Stimulated activated CD8-positive, alpha-beta memory T cell treated with anti-CD3 and anti-CD28 coated beads, Interleukin-4, amount 100 ng/mL, for 4 hours (primary cell): ENCODE measurements at places on chromosomes 16 and 17.

DNA sequence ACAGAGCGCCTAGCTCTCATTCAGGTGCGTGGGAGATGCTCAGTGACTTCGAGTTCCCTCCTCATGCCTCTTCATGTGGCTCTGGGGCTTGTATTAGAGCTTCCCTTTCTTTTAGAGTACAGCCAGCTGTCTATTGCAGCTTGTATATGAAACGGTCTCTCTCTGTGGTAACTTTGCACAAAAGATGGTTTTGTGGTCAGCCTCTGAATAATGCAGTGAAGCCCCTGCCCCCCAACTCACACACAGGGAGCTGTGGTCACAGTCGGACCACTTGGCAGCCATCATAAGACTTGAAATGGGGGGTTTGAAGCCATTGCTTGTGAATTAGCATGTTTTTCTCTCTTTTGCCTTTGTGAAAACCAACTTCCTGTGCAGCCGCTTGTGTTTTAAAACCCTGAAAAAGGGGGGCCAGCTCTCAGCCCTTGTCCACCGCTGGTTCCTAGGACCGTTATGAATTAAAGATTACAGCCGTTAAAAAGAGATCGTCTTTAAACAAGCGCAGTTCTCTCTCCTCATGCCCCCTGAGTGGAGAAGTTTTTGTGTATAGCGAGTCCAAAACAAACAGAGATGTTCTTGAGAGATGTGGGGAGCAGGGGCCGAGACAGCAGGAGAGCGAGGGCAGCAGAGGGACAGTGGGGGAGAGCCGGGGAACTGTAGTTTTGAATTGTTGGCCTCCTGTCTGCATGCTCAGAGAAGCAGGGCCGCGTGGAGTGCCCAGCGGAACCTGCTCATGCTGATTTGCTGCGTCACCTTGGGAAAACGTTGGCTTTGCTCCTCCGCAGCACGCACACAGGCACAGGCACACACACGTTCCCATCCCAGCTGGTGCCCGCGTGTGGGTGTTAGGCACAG lies 199.0 kb downstream of the MSI2 start:
- no peak for DNase-seq

DNA sequence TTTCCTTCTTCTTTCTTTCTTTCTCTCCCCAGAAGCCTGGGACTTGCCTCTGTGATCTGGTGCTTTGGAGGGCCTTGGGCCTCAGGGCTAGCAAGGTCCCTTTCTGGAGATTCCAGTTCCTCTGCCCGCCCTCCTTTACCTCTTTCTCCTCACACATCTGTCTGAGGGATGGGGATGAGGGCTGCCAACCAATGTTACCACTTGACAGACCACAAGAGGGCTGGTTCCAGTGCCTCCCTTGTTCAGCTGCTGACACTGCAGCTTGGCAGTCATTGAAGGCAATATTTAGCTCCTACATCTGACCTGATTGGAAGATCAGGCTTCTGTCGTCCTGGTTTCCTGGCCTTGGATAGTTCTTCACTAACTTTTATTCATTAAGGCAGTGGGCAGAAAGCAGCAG lies 3.6 kb upstream of the ZNF652 start:
- DNase-seq = no peak

DNA sequence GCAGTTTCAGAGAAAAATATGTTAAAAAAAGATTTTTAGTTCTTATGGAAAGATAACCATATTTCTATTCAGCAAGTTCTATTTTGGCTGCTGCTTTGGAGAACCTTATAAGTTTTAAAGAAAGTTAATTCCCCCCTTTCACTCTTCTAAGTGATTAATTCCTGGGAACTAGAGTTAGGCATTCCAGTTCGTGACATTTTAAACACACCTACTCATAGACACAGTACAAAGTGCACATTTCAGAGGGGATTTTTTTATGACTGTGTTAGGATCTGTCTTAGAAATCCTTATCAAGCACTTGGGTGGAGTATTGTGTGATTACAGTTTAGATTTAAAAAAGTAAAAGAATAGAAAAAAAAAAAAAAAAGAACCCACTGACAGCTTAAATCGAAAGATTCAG lies 3.5 kb upstream of the CDH11 start:
- no peak for DNase-seq

GRCh38 chr17:79811868-79812352 lies 15.0 kb upstream of the CBX8 start:
- DNase-seq = no peak

DNA sequence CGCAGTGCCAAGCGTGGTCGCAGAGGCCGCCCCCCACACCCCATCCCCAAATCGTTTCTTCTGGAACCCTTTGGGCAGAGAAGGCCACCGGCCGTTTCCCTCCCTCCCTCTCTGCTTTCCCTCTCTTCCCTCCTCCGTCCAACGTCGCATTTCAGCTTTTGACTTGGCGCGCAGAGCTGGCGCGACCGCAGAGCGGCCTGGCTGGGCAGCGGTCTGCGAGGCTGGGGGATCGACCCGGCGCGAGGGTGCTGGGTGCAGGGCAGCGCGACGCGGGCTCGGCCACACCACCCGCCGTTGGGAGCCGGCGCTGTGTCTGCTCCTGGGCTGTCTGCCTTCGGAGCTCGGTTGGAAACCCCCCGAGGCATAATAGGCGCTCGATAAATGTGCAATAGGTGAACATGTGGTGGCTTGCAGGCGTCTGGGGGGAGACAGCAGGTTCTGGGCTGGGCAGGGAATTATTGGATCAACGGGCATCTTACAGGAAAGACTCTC lies 2.8 kb upstream of the NTN3 start:
- DNase-seq = no peak

GRCh38 chr17:46205975-46206374 lies 12.7 kb upstream of the KANSL1 start:
- no peak for DNase-seq

- DNase-seq = no peak
These were observed 6.3 kb downstream of the ESRP2 start for GRCh38 chr16:68229431-68230175.

- DNase-seq = no peak
These were observed 120.3 kb downstream of the KATNIP start for GRCh38 chr16:27670071-27670810.

GRCh38 chr16:85724126-85724879 lies 26.6 kb downstream of the C16orf74 start:
- DNase-seq = no peak

DNA sequence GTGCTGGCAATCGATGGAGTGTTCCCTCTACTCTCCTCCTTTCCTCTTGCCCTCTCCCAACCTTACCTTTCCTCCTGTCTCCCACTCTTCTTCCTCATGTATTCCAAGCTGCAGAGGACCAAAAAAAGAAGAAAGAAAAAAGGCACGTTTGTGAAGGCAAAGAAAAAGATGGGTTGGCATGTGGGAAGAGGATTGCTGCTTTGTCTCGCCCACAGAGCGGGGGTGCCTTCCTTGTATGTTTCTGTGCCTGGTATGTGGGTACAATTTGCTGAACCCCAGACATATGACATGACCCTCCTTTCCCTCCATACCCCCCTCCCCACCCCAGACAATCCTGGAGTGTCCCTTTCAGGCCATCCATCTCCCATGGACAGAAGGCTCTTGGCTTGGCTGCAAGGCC lies 13.1 kb upstream of the CTCF start:
- no peak for DNase-seq

DNA sequence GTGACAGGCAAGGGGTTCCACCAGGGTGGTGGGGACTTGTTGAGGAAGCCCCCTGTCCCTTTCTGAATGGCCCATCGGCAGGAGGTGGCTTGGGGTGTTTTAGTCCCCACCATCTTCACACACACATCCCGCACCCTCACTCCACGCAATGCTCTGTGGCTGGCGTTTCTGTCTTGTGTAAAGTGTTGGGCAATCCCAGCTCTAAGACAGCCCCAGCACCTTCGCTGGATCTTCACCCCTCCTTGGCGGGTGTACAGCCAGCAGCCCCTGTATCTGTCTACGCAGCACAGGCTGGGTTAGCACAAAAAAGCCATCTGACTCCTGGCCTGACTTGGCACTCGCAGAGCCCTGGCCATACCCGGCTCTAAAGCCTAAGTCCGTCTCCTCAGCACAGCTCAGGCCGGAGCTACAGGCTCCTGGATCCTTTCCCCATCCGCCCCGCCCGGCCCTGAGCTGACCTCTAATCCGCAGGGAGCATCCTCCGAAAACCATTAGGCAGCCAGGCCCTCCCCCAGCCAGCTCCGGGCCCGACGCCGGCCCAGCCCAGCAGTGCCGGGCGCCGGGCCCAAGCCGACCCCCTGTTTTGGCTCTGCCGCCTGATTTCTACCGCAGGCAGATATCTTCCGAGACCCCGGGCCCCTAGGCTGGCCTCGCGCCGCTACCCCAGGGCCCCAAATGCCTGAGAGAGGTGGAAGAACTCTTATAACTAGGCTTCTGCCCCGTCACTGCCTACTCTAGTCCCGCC lies 42.4 kb upstream of the TAC4 start:
- no peak for DNase-seq

- no peak for DNase-seq
These were observed 250.1 kb upstream of the RPL38 start for GRCh38 chr17:73953206-73954033.

DNA sequence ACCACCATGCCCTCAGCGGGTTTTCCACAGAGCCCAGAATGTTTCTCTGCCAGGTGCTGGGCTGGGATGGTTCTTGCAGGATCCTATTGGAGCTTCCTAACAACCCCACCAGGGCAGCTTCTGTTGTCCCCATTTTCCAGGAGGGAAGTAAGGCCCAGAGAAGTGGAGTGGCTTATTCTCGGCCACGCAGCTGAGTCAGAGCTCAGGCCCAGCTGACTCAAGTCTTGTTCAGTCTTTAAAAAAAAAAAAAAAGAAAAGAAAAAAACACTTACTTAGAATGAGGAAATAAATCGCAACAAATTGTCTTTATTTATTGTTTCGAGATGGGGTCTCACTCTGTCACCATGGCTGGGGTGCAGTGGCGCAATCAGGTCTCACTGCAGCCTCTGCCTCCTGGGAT lies 413.0 kb downstream of the CPPED1 start:
- DNase-seq = no peak

DNA sequence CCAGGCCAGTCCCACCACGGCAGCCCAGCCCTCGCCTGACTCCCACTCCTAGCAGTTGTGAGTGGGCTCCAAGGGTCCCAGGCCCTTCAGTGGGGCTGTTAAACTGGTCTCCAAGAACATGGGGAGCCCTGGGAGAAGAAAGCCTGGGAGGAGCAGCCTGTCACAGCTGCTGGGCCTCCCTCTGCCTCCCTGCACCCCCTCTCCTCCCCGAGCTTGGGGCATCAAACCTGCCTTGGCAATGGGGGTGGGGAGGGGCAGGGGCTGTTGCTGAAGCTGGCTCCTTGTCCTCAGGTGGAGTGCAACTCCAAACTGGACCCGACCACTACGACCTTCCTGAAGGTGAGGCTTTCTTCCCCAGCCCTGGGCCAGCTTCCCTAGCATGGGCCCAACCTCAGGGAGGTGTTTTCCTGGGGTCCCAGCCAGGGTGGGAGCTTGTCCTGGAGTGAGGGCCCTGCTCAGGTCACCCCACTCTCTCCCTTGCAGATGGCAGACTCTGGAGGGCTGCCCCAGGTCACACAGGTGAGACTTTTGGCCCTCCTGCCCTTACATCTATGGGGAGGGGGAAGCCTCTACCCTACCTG lies 6.6 kb upstream of the SETD6 start:
- no peak for DNase-seq

- DNase-seq = no peak
These were observed 7.3 kb downstream of the GSE1 start for GRCh38 chr16:85620374-85620773.

DNA sequence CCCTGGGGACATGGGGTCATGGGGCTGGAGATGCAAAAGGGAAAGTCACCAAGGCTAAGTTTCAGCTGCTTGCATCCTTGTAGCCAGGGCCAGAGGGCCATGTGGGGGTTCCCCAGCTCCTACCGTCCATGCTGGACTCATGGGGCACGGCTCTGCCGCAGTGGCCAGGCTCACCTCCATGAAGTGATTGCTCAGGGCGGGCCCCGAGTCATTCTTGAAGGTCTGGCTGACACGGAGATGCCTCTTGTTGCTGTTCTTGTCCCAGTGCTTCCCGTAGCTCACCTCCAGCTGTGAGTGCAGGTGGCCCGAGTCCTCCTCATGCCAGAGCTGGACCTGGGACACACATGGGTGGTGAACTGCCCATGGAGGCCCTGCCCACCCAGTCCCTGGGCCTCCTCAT lies 114.5 kb downstream of the RMI2 start:
- no peak for DNase-seq

- peak; percentile 45 for DNase-seq
These were observed 59.8 kb upstream of the RPH3AL start for GRCh38 chr17:412211-413015.

GRCh38 chr17:64565563-64565962 lies 58.8 kb downstream of the CEP95 start:
- DNase-seq = no peak

- DNase-seq = no peak
These were observed 72.2 kb downstream of the RMI2 start for GRCh38 chr16:11417487-11417886.

DNA sequence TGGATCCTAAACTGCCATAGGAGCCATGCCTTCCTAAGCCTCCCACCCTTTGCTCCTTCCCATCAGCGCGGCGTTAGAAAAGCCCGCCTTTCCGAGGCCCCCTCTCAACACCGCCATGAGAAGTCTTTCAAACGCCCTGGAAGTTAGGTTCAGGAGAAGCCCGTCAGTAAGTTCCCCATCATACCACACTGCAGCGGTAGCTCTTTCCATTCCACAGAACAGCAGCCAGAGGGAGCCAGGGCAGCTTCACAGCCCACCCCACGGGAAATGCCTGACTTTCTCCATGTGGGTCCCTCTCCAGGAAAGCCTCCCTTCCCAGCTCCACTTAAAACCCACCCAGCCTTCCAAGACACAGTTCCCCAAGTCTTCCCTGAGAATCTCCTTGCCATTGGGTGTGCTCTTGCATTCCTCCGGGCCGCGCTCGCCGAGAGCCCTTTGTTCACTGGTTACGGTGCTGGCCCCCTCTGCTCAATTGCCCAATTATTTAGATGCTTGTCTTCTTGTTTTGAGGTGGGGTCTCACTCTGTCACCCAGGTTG lies 28.7 kb downstream of the KIAA0513 start:
- no peak for DNase-seq

GRCh38 chr17:81579821-81580321 lies 27.7 kb upstream of the FAAP100 start:
- DNase-seq = no peak

GRCh38 chr17:44359006-44359405 lies 4.6 kb downstream of the FAM171A2 start:
- DNase-seq = no peak

DNA sequence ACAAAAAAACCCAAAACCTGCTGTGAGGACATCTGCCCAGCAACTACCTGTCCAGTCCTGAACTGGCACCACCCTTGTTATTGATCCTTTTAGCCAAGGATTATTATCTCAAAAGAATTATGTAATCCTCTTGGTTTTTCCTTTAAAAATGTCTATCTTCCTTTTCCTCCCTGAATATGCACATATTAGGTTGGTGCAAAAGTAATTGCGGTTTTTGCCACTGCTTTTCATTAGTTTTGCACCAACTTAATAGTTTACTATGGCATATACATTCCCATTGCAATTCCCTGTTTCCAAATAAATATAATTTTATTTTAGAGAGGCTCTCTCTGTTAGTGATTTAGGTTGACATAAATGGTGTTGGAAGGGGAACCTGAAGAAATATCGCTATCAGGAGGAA lies 51.3 kb downstream of the MPHOSPH6 start:
- DNase-seq = no peak
